ENCODE measurements at places on chromosomes 13 and 19.

- no peak for DNase-seq
Measured at GRCh38 chr13:94673851-94674250, 38.5 kb downstream of the SOX21 start.

DNA sequence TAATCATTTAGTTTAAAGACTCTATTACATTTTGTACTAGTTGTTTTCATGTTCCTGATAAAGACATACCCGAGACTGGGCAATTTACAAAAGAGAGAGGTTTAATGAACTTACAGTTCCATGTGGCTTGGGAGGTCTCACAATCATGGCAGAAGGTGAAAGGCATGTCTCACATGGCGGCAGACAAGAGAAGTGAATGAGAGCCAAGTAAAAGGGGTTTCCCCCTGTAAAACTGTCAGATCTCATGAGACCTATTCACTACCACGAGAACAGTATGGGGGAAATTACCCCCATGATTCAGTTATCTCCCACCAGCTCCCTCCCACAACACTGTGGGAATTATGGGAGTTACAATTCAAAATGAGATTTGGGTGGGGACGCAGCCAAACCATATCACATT, 129.2 kb downstream of the PAN3 start:
- no peak for DNase-seq

- DNase-seq = no peak
Measured at GRCh38 chr13:97321616-97322321, 99.6 kb downstream of the MBNL2 start.

- DNase-seq = no peak
Measured at GRCh38 chr13:22017226-22017625, 346.4 kb downstream of the FGF9 start.
